AG04450 (cell line): ENCODE measurements at places on chromosomes 5 and 9.
A peak's percentile ranks its signal among the peaks of the same experiment; 100 is the strongest.

GRCh38 chr9:125233678-125234077 lies 7.5 kb downstream of the HSPA5 start:
- peak; percentile 96 for DNase-seq

- DNase-seq = no peak
Measured at GRCh38 chr5:1503241-1504068, 20.3 kb downstream of the LPCAT1 start.

- DNase-seq = no peak
Measured at GRCh38 chr5:134463176-134463720, 51.6 kb upstream of the CDKN2AIPNL start.

- no peak for DNase-seq
Measured at GRCh38 chr5:61941637-61942036, 364.4 kb upstream of the KIF2A start.

DNA sequence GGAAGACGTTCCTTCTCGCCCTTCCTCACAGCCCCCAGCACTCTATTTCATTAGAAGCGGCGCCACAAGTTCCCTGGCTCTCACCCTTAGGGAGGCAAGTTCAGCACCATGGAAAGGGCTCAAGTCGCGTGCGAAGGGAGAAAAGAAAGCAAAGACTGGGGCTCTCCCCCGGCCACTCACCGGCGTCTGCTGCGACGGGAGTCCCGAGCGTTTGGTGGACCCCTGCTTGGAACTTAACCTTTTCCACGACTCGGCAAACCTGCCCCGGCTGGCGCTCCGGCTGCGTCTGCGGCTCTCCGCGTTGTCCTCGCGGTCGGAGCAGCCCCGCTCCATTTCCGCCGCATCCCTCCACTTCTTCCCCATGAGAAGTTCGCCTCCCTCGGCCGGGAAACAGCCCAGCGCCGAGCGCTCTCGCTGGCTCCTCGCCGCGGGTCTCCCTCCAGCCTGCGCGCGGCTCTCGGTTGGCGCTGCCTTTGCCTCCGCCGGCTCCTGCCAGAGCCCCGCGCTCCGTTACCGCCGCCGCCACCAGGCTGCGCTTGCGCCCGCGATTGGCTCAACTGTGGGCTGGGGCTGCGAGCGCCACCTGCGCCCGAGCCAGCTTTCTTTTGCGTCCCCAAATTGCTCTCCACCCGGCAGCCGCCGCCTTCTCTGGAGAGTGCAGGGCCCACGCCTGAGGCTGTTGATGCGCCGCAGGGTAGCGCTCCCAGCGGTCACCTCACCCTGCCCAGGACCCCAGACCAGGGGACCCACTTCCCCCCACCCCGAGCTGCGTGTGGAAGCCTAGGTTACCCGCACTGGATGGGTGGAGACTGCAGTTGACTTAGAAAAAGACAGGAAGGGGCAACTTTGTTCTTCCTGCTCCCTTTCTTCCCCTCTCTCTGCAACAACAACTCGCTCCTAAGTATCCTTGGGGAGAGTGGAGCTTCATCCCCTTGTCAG lies 321.6 kb downstream of the CEMIP2 start:
- peak; percentile 8 for DNase-seq

DNA sequence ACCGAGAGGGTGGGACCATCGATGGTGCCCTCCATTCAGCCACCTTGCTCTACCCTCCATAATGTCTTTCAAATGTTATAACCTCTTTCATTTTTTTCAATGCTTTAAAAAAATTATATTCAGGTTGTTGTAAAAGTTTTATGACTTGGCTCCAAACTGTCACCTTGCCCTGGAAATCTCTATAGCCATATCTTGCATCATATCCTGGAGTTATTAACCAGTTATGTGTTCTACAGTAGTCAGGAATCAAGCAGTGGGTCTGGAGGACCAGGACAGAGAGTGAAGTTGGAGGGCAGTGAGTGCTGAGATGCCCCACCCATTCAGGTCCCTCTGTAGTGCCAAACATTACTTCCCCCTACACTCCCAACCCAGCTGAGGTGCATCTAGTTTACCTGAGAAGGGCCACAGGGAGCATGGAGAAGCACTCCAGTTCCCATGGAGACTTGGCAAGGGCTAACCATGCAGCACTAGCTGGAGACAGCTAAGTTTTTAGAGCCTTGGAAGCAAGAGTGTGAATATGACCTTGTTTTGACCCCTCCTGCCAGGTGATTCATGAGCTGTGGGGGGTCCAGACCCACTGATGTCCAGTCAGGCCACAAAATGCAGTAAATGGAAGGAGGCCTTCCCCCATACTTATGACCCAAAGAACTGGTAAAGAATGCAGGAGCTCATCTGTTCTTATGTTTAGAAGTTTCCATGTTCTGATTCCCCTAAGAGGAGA lies 5.5 kb downstream of the IFNA8 start:
- no peak for DNase-seq

DNA sequence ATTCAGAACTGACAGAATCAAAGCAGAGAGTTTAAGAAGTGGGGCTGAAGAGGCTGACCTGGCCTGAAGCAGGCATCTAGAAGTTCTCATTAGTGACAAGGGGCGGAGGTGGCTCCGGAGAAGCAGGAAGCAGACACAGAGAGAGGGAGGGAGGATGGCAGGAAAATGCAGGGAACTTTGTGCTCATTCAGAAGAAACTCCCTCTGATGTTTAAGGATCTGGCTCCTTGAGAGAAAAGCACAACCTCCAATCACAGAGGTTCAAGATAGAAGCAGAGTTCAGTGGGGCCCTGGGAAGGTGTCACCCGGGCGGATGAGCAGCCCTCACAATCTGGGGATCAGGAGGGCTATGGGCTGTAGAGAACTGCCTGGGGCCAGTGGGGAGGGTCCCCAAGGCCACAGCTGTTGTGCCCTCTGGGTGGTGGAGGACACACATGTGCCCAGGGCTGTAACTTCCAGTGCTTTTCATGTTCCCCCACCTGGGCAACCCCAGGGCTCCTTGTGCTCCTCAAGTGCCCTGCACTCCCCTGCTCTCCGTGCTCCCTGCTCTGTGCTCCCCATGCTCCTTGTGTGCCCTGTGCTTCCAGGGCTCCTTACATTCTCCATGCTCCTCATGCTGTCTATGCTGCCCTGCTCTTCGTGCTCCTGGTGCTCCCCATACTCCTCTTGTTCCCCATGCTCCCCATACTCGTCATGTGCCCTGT lies 51.4 kb downstream of the TRIP13 start:
- no peak for DNase-seq

DNA sequence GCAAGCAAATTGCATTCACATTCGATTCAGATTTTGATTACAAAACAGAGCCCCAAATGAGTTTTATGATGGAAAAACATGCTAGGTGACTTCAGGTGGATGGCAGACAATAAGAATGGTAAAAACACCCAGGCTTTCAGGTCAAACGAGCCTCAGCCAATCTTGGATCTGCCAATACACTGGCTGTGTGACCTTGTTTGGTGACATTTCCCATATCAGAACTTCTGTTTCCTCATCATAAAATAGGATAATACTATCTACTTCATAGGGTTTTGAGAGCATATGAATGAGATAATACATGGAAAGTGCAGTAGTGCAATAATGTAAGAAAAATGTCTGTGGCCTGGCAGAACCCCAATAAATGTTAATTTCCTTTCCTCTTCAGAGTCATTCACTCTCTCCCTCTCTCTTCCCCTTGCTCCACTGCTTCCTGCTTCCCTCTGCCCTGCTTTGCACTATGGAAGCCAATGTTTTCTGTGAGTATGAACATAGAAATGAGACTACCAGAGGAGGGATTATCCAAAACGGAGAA lies 54.7 kb downstream of the SH3RF2 start:
- DNase-seq = no peak

DNA sequence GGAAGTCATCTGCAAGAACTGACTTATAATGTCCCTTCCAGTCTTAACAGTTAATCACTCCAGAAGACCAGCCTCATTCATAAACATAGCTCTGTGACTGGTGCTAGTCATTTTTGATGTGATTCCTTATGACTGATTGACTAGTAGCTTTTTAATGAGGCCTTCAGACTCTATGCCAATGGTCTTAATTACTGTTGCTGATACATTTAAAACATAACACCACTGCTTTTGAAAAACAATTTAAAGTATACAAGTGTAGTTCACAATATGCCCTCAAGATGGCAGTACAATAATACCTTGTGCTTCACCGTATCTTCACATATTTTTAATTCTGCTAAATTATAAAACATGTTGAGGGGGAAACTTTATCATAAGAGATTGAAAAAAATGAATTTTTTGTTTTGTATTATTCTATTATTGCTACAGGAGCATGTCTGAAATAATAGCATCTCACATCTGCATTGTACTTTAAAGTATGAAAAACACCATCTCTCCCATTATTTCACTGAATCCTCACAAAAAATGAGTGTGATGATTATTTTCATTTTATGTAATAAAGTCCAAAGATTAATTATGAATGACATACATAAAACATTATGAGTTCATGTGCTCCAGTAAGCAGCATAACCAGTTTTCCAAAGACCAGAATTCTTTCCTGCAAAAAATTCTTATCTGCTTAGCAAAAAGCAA lies 55.2 kb upstream of the SHISAL2B start:
- DNase-seq = peak; percentile 15

GRCh38 chr5:86155796-86156195 lies 461.9 kb upstream of the COX7C start:
- DNase-seq = no peak

- DNase-seq = no peak
Measured at GRCh38 chr5:88845081-88845697, 37.8 kb downstream of the MEF2C start.

GRCh38 chr5:103465891-103466290 lies 96.7 kb downstream of the NUDT12 start:
- DNase-seq = no peak

- DNase-seq = no peak
Measured at GRCh38 chr9:132775720-132776119, 102.4 kb downstream of the AK8 start.

DNA sequence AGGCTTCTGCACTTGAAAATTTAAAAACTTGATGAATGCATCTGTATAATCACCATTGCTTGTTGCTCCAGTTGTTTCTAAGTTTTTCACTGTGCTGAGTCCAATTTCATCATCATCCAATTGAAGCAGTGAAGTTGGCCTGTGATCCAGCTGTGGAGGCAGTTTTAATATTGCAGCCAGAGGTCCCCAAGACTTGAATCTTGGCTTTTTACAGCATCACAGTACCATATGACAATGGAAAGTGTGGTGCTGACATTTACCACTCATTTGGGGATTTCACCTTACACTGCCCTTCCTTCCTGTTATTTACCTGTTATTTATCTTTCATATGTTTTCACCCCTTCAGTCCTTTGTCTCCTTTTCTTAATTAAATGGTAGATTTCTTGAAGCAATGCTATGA lies 76.2 kb upstream of the SPIN1 start:
- no peak for DNase-seq

GRCh38 chr9:104300124-104300523 lies 203.9 kb upstream of the OR13F1 start:
- no peak for DNase-seq

DNA sequence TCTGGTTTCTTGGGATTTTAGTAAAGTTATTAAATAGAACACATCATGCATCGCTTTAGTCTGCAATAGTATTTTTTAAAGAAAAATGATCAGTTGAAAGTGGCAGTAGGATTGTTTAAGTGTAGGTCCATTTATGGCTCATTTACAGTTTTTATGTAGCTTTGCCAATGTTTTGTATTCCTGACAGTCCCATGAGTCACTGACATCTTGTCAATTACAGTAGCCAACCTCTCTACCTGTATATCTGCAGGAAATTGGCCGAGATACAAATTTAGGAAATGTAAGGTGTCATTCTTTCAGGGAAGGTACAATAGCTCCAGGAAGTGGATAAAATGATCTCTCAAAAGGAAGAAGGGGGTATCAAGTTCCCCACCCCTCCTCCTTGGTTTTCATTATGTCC lies 47.7 kb upstream of the MTAP start:
- no peak for DNase-seq

DNA sequence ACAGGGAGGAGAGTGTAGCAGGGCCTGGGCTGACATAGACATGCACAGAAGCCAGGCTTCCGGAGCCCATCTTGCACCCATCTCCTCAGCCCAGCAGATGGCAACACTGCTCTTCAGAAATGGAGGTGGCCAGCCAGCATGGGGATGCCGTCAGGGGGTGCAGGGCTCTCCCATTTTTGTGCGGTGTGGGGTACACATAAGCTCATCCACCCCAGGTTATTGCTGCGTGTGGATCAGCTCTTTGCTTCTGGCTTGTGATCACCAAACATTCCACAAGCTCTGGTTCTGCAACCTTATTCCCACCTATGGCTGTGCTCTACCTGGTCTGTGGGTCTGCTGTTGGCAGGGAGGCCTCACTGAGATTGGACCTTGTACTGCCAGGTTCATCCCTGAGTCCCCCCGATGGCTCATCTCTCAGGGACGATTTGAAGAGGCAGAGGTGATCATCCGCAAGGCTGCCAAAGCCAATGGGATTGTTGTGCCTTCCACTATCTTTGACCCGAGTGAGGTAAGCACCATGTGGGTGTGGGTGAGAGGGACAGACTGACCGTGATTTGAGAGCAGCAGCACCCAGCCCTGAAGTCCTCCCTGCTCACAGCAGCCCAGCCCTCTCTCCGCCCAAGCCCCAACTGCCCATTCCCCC lies 17.3 kb downstream of the SLC22A5 start:
- DNase-seq = no peak

DNA sequence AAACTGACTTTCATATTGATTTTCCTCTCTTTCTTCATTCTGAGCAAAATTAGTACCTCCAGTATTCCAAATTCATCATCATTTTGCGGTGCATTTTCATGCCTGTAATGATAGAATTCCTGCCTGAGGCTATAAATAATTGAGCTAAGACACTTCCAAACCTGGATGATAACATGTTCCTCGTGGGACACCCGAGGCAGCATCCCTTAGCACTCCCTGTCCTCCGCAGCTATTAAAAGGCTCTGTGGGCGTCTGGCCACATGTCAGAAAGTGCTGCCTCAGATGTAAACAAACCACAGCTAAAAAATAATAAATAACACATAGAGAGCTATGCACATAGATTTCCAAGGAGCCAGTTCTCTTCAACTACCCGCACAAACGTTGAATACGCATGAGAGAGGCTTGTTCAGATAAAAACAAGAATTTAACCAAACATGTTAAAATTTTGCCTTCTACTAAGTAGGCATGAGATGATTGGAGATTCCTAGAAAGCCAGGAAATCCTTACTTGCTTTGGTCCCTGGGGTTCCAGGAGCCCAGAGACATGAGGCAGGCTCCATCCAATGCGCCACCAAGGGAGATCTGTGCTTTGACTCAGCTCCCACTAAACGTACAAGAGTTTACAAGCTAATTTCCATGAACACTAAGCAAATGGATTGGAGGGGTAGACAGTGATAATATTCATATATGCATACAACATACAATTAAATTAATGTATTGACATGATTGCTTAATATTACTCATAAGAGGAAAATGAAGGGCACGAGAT lies 82.7 kb downstream of the SHC3 start:
- DNase-seq = no peak
